ENCODE measurements at places on chromosomes 2 and 18.

- DNase-seq, result no peak
Measured at GRCh38 chr2:232886176-232886575, 16.1 kb downstream of the SNORC start.

DNA sequence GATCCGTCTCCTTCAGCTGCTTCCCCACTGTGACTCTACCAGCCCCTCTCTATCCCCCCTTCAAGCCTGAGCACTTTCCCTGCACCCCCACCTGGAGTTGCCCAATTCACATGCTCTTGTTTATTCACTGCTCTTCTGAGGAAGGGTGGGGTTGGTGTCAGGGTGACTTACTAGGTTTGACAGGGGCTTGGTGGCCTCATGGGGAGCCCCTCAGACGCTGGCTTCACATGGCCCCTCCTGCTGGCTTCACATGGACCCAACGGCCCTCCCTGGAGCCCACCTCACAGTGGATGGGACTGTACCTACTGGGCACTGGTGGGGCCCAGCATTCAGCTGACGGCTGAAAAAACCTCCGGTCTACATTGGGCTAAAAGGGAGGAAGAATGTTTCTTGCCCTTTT is 16.7 kb upstream of the MRPL33 start:
- no peak for DNase-seq

DNA sequence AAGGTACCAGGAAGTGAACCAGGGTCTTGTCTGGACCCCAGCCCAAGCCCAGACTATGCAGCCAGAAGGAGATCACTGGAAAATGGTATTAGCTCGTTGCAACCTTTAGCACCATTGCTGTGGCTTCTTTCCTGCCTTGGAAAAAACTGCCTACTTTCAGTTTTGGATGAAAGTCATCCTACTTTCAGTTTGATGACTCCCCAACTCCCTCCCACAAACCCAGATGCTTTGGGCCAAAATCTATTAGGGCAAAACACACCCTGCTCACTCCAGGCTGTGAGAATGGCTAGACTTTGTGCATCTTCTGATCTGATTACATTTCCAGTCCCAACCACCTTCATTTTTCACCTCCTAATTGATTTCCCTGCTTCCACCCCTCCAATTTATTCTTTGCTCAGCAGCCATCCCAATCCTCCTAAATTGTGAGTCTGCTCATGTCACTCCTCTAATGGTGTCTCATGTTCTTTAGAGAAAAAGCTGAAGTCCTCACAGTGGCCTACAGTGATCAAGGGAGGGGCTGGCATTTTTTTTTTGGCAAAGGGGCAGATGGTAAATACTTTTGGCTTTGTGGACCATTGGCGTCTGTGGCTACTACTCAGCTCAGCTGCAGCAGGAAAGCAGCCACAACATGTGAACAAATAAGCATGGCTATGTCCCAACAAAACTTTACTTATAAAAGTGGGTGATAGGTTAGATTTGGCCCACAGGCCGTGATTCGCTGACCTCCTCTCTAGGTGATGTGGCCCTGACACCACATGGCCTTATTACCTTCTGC is 368.7 kb downstream of the SLC4A3 start:
- no peak for DNase-seq

DNA sequence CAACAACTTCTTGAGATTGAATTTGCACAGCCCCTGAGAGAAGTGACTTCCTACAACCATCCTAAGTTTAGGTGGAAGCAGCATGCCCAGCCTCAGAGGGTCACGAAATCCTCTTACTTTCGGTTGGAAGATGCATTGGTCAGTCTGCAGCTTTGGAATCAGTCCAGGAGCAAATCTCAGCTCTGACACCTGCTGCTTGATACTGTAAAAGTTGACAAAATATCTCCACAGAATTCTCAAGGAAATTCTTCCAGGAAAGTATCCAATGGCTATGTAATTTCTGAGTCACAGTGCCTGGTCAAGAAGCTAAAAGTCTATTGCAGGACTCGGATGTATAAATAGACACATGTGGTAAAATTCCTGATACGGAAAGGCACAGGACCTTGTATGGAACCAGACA is 414.5 kb upstream of the GYPC start:
- DNase-seq, result no peak

DNA sequence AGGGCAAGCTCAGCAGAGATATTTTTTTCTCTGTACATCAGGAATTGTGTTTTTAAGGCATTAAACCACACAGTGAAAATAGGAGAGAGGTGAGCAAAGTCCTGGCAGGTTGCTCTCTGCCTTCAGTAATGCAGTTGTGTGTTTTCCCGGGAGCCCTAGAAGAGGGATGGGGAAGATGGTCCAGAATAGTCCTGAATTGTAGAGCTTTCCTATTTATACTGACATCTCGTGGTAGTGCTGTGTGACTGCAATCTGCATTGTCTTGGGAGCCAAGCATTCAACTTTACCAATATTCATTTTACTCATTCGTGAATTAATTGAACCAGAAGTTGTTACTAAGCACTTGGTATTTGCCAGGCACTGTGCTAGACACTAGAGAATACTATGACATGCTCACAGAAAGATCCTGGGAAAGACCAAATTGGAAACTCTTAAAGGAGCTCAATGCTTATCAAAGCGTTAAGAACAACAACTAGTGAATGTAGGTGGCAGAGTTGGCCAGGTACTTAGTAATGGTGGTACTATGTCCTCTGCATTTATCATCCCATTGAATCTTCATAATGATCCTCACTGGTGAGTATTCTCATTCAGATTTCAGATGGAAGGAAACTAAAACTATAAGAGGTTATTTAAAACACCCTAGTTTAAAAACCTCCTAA is 214.6 kb downstream of the TRIB2 start:
- DNase-seq, result peak; percentile 53

GRCh38 chr2:215746887-215747615 is 266.3 kb downstream of the MREG start:
- no peak for DNase-seq

DNA sequence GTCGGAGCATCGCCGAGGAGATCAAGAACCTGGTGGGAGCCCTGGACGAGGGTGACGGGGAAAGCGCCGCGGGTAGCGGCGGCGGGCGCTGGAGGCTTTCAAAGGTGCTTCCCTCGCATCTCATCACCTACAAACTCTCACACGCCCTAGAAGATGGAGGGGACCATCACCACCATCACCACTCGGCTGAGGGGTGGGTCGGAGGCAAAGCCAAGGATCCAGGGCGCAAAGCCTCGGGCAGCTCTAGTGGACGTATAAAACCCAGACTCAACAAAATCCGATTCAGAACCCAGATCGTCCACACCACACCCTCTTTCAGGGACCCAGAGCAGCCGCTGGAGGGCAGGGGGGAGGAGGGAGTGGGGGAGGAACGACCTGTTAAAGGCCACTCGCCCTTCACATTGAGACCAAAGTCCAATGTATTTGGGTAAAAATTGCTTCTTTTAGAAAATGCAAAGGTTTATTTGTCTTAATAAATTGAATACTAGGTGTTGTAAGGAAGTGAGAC is 1.5 kb downstream of the SOWAHC start:
- no peak for DNase-seq

GRCh38 chr2:229993236-229993635 is 70.9 kb downstream of the FBXO36 start:
- DNase-seq, result no peak

GRCh38 chr2:242060212-242060835 is 190.8 kb downstream of the RTP5 start:
- DNase-seq, result peak; percentile 7

GRCh38 chr2:36462311-36462935 is 106.8 kb downstream of the CRIM1 start:
- DNase-seq, result no peak

DNA sequence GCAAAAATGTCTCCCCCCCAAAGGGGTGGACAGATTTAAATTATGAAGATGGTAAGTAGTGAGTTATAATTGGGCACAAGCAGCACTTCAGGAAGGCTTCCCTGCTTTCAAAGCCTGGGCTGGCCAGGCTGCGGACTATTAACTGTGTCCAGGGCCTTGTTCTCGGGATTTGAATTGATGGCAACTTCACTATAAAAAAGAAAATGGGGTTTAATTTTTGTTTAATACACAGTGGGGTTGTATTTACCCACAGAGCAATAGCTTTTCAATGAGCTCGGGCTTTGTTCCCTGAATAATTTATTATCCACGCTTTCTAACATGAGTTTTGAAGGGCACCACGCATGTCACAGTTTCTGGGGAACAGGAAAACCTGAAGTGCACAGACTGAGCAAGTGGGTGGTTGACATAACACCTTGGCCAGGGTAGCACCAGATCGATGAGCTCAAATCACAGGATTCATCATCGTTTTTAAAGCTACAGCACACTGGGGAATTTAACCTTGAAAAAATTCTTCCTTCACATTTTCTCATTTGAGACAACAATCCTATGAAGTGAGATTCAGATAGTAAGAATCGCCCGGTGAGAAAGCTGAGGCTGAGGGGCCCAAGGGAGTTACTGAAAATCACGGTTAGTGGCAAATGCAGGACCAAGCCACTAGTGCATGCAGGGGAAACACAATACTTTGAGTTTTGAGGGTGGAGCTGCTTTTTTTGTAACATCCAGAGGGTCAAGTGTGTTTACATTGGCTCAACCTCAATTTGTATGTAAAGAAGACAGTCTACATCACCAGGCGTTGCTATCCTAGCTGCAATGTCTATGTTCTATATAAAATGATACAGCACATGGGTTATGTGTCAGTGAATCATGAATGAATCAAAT is 28.9 kb upstream of the LMAN1 start:
- DNase-seq, result no peak

- DNase-seq, result no peak
Measured at GRCh38 chr2:100981011-100981410, 21.1 kb upstream of the RPL31 start.

Data from OCI-M1 (cell line).